ENCODE measurements at places on chromosomes 1 and 21.

GRCh38 chr1:219782311-219782710, 146.0 kb downstream of the SLC30A10 start:
- no peak for DNase-seq

DNA sequence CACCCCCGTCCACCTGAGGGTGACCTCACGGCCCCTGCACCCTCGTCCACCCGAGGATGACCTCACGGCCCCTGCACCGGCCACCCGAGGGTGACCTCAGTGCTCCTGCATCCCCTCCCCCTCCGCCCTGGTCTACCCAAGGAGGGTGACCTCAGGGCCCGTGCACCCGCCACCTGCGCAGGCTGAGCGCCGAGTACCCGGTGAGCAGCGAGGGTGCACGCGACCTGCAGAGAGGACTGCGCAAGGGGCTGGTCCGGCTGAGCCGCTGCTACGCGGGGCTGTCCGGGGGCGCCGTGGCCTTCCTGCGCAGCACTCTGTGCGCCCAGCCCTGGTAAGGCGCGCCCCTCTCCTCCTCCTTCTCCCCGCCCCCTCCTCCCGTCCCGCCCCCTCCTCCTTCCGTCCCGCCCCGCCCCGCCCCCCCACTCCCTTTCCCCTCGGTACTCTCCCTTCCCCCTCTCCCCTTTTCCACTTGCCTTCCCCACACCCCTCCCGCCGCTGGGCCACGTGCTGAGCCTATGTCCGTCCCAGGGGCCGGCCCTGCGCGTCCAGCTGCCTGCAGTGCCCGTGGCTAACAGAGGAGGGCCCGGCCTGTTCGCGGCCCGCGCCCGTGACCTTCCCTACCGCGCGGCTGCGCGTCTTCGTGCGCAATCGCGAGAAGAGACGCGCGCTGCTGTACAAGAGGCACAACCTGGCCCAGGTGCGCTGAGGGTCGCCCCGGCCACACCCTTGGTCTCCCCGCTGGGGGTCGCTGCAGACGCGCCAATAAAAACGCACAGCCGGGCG, 28.4 kb downstream of the TRIM11 start:
- peak; percentile 75 for DNase-seq

DNA sequence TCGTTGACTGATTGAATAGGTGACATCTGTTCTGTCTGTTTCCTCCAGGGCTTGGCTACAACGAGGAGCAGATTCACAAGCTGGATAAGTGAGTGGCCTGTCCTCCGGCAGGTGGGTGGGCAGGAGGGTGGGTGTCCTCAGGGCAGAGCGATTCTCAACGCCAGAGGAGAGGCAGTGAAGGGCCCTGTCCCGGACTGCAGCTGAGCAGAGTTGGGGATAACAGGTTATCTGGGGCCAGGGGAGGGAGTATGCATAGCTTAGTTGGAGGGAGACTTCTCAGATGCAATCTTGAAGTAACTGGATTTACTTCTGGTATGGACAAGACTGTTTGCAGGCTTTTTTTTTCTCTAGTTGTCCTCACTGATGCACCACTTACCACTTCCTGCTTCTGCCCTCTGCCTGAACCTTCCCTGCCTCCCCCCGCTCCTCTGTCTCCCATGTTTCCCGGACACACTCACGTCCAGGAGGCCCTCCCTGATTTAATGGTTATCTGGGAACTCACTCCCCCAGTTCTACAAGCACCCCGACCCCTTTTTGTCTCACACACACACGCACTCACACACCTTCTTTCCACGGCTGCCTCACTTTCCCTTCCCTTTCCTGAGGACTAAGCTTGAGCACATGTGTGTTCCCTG, 16.4 kb upstream of the RASSF5 start:
- no peak for DNase-seq

DNA sequence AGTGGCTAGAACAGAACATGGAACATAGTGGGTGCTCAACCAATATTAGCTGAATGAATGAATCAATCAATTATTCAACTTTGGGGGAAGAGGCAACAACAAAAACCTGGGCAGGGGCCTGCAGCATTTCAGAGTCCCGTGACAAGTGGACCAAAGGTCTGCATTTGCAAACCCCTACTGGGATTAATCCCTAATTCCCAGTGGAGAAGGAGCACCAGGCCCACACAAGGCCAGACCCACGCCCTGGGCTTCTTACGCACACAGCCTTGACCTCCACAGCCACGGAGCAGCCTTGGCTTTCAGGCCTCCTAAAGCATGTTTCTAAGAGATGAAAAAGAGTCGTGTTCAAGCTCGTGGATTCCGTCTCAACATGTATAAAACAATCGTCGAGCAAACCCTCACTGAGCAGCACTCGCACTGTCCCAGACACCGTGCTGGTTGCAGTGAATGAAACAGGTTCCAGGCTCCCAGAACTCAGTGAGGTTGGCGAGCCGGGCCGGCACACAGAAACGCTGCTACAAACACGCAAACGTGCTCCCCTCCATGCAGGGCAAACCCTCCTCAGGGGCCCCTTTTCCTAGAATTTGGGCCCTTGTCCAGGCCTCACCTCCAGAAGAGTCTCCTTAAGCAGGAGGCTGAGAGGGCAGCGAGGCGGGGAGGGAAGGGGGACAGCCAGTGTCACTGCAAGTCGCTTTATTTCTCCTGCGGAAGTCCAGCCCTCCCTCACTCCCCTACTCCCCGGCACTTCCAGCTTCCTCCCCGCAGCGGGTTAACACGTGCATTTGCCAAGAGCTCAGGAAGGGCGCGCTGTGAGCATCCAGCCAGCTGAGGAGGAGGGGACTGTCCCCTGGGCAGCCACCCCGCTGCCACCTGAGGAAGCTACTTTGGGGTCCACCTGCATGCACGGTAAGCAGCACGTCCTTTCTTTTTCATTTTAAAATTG, 556.4 kb downstream of the KIF26B start:
- no peak for DNase-seq

DNA sequence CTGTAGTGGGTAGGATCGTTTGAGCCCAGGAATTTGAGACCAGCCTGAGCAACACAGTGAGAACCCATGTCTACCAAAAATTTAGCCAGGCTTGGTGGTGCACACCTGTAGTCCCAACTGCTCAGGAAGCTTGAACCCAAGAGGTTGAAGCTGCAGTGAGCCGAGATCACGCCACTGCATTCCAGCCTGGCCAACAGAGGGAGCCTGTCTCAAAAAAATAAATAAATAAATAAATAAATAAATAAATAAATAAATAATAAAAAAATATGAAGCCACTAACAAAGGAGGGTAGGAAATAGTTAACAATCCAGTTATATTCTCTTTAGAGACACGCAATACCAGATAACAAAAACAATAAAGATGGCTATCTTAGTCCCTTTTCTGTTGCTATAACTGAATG, 11.9 kb upstream of the CBR3 start:
- no peak for DNase-seq

DNA sequence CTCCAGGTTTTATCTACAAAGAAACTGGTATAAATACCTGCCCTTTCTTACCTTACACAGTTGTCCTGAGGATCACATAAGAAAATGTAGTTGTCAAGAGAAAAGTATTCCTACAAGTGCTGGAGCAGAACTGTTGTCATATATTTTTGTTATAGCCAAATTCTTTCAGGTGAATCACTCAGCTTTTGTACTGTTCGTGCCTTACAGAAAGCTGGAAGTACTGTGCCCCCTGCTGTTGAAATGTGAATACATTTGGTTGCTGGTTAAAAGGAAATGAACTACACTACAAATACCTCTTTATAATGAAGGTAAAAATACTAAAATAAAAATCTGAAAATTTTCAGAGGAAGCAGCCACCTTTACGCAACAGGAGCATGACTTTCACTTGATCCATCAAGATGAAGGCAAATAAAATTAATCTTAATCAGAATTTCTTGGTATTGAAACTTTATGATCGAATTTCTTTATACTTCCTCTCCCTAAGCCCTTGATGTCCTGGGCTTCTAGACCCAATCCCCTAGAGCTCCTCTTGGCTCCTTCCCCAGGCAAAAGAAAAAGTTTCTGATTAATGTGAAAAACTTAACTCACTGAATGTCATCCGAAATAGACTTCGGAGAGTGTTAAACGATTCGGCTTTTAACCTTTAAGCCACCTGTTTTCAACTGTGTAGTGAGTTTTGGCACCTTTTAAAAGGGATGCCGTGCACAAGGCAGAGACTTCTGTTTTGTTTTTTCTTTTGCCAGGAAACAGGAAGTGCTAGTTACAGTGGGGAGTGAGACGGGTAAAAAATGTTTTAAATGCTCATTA, 12.5 kb downstream of the CHML start:
- DNase-seq, result peak; percentile 22

- no peak for DNase-seq
Observed at GRCh38 chr1:46184920-46185658, 8.8 kb upstream of the P3R3URF start.

- DNase-seq, result no peak
Observed at GRCh38 chr1:113275691-113276090, 114.6 kb upstream of the MAGI3 start.

DNA sequence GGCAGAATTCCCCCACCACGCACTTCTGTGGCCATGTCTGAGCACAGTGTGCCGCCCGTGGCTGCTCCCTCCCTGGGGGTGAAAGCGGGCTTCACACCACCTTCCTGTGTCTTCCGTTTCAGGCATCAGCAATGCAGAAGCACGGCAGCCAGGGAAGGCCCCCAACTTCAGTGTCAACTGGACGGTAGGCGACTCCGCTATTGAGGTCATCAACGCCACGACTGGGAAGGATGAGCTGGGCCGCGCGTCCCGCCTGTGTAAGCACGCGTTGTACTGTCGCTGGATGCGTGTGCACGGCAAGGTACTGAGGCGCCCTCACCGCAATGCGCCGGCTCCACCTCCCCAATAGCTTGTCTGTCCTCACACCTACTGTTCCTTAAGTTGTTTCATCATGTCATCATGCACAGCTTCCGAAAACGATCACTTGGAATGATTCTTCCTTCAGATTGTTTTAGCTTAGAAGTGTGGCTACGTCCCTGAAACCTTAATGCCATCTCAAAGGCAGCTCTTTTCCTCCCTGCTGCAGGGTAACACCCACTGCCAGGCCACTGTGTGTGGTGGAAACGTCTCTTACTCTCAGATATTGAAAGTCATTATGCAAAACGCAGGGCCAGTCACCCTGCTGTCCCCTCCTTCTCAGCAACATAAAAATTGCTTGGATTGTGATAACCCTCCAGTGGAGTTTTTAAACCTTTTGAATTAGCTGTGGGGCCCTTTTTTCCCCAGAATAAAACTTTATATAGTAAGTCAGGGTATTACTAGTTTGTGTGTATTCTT, 66.8 kb downstream of the POFUT2 start:
- no peak for DNase-seq

GRCh38 chr21:44730951-44731579, 19.7 kb upstream of the TSPEAR start:
- no peak for DNase-seq

GRCh38 chr1:83998498-83999315, at the start of gene TTLL7:
TTLL7 (minus strand) TSS chr1:83999132; CDS start chr1:83952211, 46,921 bp downstream.
- peak; percentile 92 for DNase-seq

GRCh38 chr21:25911730-25912401, 177.1 kb downstream of the GABPA start:
- no peak for DNase-seq

GRCh38 chr1:163558162-163558561, 236.4 kb downstream of the NUF2 start:
- no peak for DNase-seq

- no peak for DNase-seq
Observed at GRCh38 chr1:214636436-214636835, 33.4 kb downstream of the CENPF start.

- DNase-seq, result no peak
Observed at GRCh38 chr1:206578068-206578977, 33.9 kb downstream of the EIF2D start.

- no peak for DNase-seq
Observed at GRCh38 chr1:27632387-27633297, 2.3 kb downstream of the FGR start.

DNA sequence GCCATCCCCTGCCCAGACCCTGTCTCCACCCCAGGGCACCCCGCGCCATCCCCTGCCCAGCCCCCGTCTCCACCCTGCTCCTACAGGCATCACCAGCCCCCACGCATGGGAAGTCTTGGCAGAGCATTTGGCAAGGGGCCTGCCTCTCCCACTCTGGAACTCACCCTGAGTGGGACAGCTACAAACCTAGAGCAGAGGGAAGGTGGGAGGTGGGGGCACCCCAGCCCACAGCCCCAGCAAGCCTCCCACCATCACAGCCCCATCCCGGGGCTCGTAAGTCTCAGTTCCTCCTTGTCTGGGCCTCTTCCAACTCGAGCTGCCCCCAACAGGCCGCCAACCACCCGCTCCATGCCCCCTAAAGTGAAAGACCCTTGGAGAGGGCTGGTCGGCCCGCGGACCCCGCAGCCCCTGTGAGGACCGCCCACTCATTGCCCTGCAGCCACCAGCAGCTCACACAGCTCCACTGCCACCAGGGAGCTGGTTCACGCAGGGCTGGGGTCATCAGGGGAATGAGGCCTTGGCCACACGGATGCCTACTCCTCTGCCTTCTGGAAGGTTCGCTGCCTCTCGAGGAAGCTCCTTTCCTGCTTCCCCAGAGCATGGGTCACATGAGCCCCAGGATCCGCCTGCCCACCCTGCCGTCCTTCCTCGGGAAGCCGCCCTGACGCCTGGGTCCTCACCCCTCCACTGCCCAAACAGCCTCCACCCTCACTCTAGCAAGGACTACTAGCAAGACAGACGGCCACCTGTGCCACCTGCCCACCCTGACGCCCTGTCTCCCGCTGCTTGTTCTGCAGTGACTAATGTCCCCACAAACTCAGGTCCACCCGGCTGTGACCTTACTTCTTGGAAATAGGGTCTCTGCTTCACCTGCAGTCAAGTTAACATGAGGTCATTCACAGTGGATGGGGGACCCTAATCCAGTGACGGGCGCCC, 14.4 kb downstream of the MEGF6 start:
- DNase-seq, result no peak

DNA sequence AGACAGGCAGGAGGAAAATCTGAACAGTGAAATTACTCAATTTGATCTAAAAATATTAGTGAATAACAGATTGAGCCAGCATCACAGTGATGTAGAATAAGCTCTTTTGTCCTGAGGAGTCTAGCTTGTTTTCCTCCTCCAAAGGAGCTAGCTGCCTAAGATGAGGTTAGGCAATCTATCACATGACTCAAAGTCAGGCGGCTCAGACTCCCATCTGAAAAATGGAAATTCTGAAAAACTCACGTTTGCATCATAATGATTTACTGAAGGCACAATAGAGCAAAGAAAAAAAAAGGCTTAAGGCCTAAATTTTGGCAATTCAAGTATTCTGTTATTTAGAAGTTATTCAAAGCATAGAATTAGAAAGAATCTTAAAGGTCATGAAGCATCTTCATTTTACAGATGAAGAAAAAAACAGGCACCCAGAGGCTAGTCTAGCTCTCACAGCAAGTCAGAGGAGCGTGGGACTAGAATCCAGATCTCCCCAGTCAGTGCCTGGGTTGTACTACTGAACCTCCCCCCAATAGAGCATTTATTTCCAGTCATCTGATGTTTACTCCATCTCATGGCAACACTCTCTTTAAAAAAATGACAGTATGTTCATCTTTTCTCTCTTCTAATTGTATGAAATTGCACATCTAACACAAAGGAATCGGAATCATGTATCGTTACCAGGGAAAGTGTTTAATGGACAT, 62.5 kb upstream of the ATF3 start:
- no peak for DNase-seq

DNA sequence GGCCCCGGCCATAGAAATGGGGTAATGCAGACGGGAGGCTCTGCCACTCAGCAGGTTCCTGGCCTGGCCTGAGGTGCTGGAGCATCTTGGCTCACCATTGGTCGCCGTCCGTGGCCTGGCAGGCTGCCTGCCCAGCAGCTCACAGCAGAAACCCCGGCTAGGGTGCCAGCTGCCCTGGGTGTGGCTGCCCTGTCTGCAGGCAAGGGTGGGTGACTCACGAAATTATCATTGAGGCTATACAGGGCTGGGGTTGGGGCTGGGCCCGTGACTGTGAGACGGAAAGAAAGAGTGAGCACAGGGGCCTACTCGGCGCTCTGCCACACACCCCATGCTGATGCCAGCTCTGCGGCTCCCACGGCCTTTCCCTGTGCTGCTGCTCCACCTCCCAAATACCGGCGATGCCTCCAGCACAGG, 8.0 kb upstream of the PKP1 start:
- no peak for DNase-seq
